ENCODE measurements at places on chromosomes 6 and 20.

DNA sequence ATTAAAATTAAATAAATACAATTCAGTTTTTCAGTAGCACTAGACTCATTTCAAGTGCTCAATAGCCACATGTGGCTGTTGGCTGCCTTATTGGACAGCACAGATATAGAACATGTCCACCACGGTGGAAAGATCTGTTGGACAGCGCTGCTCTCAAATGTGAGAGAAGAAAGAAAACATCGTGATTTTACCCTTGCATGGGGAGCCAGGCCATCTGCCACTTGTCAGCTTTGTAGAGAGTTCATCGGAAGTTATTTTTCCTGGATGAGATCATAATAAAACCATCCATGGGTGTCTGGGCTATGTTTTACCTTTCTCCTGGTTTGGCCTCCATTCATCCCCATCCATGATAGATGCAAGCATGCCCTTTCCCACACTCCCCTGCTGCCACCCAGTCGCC lies 5.8 kb upstream of the KIF3B start:
- peaks cover 3% of the 10 kb centered on the region for H3K4me1 ChIP-seq
- no peak overlapping the region for H3K27ac ChIP-seq
- DNase-seq: no peak
- H3K27me3 ChIP-seq: no peaks in the 10 kb centered on the region

- peaks cover 4% of the 10 kb centered on the region for H3K27me3 ChIP-seq
- H3K36me3 ChIP-seq: no peaks in the 10 kb centered on the region
- H3K4me1 ChIP-seq: no peaks in the 10 kb centered on the region
Measured at GRCh38 chr20:37558779-37559178, 31.1 kb upstream of the BLCAP start.

DNA sequence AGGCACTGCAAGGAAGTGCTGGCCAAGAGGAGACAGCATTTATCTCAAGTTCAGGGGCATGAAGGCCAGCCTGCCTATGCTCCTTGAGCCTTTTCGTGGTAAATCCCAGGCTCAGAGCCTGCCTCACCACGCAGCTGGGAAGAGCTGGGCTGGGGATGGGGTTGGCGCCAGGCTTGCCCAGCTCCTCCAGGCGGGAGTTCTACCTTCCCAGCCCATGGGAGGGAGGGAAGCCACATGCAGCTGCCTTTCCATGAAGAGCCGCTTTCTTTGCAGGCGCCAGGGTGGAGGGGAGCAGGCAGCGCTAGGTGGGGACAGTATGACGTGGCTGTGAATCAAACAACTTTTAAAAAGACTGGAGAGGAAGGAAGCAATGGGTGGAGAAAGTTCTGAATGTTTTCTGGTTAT lies 19.5 kb upstream of the SIRT5 start:
- no peaks in the 10 kb centered on the region for H3K36me3 ChIP-seq
- H3K27me3 ChIP-seq: no peaks in the 10 kb centered on the region
- H3K4me3 ChIP-seq: no peak overlapping the region

- no peaks in the 10 kb centered on the region for H3K4me1 ChIP-seq
- H3K4me3 ChIP-seq: no peak overlapping the region
- no peak overlapping the region for H3K27ac ChIP-seq
- DNase-seq: no peak
- H3K27me3 ChIP-seq: no peaks in the 10 kb centered on the region
Measured at GRCh38 chr20:61731363-61732181, 334.1 kb downstream of the TAF4 start.

DNA sequence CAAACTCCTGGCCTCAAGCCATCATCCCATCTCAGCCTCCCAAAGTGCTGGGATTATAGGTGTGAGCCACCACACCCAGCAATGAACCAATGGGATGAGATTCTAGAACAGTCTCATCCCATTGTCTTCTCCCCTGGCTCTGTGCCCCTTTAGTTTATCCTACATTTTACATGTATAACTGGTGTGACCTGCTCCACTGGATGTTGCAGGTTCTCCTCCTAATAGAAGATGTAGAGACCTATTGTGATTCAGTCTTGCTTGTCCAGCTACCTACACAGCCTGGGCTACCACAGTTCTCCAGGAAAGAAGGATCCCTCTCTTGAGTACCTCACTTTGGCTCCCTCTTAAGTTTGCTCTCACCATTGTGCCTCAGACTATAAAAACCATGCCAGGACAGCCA lies 2.0 kb upstream of the FKBPL start:
- H3K4me3 ChIP-seq: no peak overlapping the region
- no peaks in the 10 kb centered on the region for H3K36me3 ChIP-seq
- no peak overlapping the region for H3K27ac ChIP-seq

GRCh38 chr20:61692479-61692878 lies 373.2 kb downstream of the TAF4 start:
- no peaks in the 10 kb centered on the region for H3K27me3 ChIP-seq
- H3K4me1 ChIP-seq: no peaks in the 10 kb centered on the region
- no peak for DNase-seq
- no peak overlapping the region for H3K4me3 ChIP-seq
- H3K27ac ChIP-seq: no peak overlapping the region

DNA sequence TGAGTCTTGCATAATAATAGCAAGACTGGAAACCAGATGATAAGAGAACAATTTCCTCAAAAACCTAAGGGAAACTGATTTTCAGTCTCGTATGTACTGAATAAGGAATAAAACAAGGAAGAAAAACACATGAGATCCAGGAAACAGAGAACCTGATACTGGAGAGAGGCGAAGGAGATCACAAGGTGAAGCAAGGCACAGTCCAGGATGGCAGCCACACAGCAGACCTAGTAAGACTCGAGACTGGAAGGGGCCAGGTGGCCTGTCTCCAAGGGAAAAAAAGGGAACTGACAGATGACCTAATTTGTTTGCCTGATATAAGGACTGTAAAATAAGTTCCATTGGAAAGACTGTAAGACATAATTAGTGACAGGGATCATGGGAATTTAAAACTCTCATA lies 71.1 kb downstream of the TASP1 start:
- H3K4me3 ChIP-seq: no peak overlapping the region
- H3K27me3 ChIP-seq: no peaks in the 10 kb centered on the region
- H3K27ac ChIP-seq: no peak overlapping the region
- no peak for DNase-seq
- no peaks in the 10 kb centered on the region for H3K4me1 ChIP-seq
- H3K36me3 ChIP-seq: no peaks in the 10 kb centered on the region

DNA sequence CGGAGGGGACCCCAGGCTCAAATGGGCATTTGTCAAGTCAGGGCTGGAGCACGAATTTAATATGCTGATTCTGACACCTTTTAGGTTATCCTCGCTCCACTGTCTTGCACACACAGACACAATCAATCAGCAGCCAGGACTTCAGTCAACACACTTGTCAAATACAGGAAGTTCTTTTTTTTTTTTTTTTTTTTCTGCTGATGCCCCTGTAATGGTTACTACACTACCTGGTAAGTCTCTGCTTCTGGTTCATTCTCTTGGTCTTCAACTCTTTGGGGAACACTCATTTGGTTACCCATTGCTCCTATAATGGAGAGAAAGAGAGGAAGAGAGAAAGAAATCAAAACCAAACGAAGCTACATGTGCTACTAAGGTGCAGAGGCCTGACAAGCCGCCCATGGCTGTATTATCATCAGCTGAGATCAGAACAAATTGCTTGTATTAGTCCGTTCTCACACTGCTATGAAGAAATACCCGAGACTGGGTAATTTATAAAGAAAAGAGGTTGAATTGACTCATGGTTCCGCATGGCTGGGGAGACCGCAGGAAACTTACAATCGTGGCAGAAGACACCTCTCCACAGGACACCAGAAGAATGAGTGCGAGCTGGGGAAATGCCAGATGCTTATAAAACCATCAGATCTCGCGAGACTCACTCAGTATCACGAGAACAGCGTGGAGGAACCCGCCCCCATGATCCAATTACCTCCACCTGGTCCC lies 11.8 kb downstream of the BCAS1 start:
- H3K27me3 ChIP-seq: no peaks in the 10 kb centered on the region
- DNase-seq: no peak
- no peak overlapping the region for H3K27ac ChIP-seq
- H3K4me3 ChIP-seq: no peak overlapping the region

GRCh38 chr6:165219629-165220028 lies 89.8 kb downstream of the C6orf118 start:
- no peaks in the 10 kb centered on the region for H3K27me3 ChIP-seq
- no peak for DNase-seq
- no peaks in the 10 kb centered on the region for H3K36me3 ChIP-seq

DNA sequence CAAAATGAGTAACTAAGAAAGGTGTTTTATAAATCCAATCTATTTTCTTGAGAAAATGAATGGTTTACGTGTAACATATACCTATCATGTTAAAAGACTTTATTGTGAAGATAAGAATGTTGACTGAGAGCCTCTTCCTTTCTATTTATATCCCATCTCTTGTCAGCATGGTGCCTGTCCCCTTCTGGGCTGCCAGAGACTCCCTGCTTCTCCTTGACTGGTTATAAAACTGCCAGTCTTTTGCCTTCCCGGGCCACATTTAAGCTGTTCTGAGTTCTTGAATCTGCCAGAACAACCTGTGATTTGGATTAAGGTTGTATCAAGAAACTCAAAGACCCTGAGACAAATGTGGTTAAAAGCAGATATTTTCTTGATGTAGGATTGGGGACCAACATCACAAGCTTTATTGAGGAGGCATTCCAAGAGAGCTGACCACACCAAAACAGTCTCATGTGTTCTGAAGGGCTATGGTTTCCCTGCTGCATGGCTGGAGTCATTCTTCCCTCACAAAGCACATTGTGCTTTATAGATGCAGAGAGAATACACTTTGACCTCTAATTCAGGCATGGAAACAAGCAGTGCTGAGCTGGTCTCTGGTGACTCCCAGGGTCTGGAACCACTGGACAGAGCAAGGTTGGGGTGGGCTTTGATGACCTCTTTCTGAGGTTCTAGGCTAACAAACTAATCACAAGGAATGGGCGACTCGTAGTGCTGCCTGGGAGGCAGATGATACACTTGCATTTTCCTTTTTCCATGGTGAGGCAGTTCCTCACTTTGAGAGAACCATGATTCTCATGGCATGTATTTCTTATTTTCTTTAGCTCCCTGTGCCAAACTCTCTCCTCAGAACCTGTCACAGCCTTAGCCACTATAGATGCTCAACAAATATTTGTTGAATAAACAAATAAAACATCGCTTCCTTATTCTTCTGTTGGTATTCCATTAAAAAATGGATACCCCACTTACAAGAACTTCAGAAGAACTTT lies 205.0 kb upstream of the PREP start:
- no peaks in the 10 kb centered on the region for H3K27me3 ChIP-seq
- H3K36me3 ChIP-seq: no peaks in the 10 kb centered on the region
- no peak overlapping the region for H3K4me3 ChIP-seq

DNA sequence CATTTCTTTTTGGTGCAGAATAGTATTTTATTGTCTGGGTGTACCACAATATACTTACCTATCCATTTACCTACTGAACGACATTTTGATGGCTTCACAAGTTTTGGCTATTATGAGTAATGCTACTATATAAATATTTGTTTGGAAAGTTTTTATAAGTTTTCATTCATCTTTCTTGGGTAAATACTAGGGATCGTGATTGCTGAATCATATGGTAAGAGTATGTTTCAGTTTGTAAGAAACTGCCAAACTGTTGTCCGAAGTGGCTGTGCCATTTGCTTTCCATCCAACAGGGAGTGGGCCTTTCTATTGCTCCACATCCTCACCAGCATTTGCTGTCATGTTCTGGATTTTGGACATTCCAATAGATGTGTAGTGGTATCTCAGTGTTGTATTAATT lies 104.2 kb downstream of the CDYL start:
- no peaks in the 10 kb centered on the region for H3K27me3 ChIP-seq
- H3K4me3 ChIP-seq: no peak overlapping the region
- peaks cover 14% of the 10 kb centered on the region for H3K4me1 ChIP-seq
- no peak for DNase-seq
- H3K27ac ChIP-seq: no peak overlapping the region
- H3K36me3 ChIP-seq: no peaks in the 10 kb centered on the region

DNA sequence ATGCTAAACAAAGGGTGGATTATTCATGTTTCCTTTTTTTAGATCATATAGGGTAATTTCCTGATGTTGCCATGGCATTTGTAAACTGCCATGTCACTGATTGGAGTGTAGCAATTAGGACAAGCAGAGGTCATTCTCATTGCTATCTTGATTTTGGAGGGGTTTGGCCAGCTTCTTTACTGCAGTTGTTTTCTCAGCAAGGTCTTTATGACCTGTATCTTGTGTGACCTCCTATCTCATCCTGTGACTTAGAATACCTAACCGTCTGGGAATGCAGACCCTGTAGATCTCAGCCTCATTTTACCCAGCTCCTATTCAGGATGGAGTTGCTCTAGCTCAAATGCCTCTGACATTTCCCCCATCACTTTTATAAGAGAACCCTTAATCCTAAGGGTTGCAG lies 53.6 kb downstream of the CDS2 start:
- H3K4me1 ChIP-seq: no peaks in the 10 kb centered on the region
- H3K27me3 ChIP-seq: no peaks in the 10 kb centered on the region
- DNase-seq: no peak
- peaks cover 69% of the 10 kb centered on the region for H3K36me3 ChIP-seq
- no peak overlapping the region for H3K4me3 ChIP-seq

- no peaks in the 10 kb centered on the region for H3K4me1 ChIP-seq
- H3K4me3 ChIP-seq: no peak overlapping the region
- no peak for DNase-seq
- H3K36me3 ChIP-seq: no peaks in the 10 kb centered on the region
Measured at GRCh38 chr6:28326371-28326948, 9.5 kb downstream of the ZSCAN31 start.

- no peaks in the 10 kb centered on the region for H3K36me3 ChIP-seq
- H3K27me3 ChIP-seq: peaks cover 14% of the 10 kb centered on the region
- no peak overlapping the region for H3K27ac ChIP-seq
- no peak for DNase-seq
Measured at GRCh38 chr6:10831609-10832008, 6.7 kb downstream of the MAK start.

DNA sequence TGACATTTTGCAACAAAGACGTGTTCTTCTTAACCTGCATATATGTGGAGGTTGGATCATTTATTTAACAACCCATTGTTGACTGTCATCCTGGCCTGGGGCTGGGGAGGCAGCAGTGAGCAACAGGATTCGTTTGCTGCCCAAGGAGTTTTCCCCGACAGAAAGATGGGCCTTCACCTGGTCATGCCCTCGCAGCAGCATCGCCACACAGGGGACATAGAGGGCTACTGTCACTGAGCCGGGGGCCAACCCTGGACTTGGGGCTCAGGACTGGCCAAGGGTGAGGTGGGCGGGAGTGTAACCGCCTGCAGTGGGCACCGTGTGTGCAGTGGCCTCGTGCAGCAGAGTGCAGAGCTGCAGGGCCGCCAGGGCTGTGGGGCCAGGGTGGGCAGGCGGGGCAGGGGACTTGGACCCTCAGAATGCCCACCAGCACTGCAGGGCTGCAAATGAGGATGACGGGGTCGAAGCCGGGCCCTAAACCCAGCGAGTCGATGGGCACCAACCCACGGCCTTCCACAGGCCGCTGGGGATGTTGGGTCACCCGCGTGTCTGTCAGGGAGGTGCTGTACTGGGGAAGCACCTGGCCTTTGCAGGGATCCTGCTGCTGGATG lies 11.8 kb downstream of the DUSP22 start:
- no peak overlapping the region for H3K27ac ChIP-seq
- H3K27me3 ChIP-seq: no peaks in the 10 kb centered on the region
- no peak overlapping the region for H3K4me3 ChIP-seq
- H3K36me3 ChIP-seq: no peaks in the 10 kb centered on the region

DNA sequence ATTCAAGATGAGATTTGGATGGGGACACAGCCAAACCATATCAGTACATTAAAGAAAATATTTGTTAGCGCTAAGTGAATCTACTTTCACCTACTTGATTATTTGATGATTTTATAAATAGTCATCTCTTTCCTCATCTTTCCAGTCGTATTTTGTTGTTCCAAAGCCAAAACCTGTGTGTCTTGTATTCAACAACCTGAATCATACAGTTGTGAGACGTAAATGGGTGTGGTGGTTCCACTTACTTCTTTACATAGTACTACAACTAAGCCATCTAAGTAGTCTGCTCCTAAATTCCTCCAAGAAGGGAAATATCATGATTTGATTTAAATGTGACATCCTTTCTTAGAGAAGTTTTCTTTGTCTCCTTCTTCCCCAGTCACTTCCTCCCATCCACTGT lies 132.8 kb downstream of the ESR1 start:
- no peaks in the 10 kb centered on the region for H3K4me1 ChIP-seq
- DNase-seq: no peak
- no peaks in the 10 kb centered on the region for H3K36me3 ChIP-seq
